ENCODE measurements at places on chromosomes 1 and 21. TPM values are rescaled to one million over a fixed set of nuclear protein-coding genes. Genes with fewer than 3 reads are reported as not detected.

The NSL1 gene
- polyA plus RNA-seq, result 34.9 TPM

DNA sequence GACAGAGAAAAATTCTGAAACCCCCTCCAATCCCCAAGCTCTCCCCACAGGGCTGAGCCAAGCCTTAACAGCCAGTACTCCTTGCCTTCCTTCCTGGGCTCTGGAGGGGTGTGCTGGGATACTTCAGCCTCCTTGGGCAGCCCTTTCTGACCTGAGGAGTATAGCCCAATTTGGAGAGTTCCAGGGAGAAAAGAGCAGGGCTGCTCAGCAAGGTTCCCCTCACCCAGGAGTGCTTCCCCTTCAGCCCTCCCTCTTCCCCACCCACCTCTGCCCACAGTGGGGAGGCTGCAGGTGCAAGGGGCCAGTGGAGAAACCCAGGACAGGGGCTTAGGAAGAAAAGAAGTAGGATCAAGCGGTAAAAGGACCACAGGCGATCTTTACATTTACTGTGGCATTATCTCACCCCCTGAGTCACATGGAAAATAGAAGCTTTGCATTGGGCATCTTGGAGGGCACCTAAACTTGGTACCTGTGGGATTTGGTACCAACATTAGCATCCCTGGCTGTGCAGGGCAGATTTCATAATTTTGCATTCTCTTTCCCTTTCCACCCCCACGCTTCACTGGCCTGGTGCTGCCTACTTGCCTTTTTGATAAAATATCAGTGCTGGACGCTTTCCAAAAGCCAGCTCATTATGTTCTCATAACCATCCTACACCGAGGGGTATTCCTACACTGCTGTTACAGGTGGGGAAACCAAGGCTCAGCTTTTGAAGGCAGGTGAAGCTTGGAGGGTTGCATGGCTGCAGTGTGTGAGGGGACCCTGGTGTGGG, 2.8 kb upstream of the ADORA1 start:
- no peak for DNase-seq

- no peak for DNase-seq
These were observed 217.6 kb downstream of the LMX1A start for GRCh38 chr1:165138960-165139359.

DNA sequence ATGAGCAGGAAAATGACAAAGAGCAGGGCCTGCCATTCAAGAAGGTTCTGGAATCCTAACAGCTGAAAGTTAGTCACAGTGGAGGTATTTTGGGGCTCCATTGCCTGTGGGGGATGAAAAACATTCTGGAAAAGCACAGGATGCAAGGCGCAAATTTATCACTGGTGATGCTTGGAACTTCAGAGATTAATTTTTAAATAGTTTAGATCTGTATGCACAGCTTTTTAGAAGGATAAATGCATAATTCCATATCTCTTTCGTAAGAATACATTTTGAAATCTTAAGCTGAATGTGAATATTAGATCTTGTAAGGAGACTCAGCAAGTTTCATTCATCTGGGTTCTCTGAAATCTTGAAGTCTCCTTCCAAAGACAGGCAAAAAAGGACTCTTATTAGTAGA, at the start of gene OR11L1:
Gene OR11L1, minus strand, starts transcription at position 101 of the 400 bp plus-strand sequence. Its CDS starts 0 bp downstream, at position 101.
- DNase-seq, result no peak

DNA sequence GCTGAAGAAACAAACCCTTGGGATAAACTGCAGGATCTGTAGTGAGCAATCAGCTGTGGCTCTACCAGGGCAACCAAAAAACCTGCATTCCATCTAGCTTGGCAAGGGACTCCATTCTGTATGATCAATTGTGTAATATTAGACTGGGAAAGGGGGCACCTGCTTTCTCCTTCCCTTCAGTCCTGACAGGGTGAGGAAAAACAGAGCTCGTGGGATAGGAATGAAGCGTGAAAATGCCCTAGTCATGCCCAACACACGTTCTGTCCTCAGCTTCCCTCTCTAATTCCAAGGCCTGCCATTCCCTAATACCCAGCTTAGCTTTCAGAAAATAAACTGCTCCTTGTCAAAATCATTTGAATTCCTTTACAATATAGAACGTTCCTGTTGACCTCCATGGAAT, 442.3 kb downstream of the PLPP3 start:
- DNase-seq, result peak; percentile 1

The TPTE gene
- polyA plus RNA-seq, result not detected

The ZNF683 gene
- not detected for polyA plus RNA-seq

The SPAG17 gene
- 0.66 TPM for polyA plus RNA-seq

GRCh38 chr1:48940962-48941732, 164.5 kb upstream of the BEND5 start:
- no peak for DNase-seq

DNA sequence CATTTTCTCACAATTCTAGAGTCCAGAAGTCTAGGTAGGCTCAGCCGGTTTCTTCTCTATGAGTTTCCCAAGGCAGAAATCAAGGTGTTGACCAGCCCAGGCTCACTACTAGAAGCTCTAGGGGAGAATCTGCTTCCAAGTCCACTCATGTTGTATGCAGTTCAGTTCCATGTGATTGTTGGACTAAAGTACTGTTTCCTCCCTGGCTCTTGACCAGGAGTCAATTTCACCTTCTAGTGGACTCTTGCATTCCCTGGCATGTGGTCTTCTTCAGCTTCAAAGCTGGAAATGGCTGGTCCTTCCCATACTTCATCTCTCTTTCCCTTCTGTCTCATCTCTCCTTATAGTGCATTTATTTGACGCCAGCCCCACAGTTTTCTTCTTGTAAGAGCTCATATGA, 153.4 kb downstream of the KCNT2 start:
- DNase-seq, result no peak

The C1orf21 gene
- 26.8 TPM for polyA plus RNA-seq

The CFH gene
- not detected for polyA plus RNA-seq
